ENCODE measurements at places on chromosomes 6 and 20.

GRCh38 chr6:157283900-157284737 lies 39.2 kb downstream of the TMEM242 start:
- DNase-seq = no peak

- no peak for DNase-seq
Measured at GRCh38 chr6:140372064-140372463, 997.6 kb upstream of the CITED2 start.

DNA sequence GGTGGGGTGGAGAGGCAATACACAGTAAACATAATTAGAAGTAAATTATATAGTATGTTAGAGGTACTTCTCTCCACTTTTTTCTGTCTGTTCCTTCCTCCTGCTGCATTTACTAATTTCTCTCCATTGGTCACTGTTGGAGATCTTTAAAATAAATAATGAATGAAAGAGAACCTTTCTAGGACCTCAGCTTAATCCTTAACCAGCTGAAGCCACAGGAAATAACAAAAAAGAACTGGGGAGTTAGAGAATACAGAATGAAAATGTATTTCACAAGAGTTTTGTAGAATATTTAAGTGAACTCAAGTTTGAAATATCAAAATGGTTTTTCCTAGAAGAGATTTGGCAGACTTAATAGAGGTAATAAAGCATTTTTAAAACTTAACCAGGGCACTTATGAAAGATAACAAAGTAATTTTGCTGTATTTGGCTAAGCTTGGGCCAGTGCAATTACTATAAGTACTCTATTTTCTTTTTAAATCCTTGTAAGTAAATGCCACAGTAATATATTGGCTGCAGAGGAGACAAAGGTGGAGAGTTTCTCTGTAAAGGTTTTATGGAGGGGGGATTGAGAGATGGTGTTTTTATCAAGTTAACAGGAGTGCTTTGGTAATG lies 405.0 kb downstream of the CDKAL1 start:
- no peak for DNase-seq

- no peak for DNase-seq
Measured at GRCh38 chr6:165206798-165207197, 102.6 kb downstream of the C6orf118 start.

GRCh38 chr6:130365166-130366106 lies at the start of gene TMEM200A:
TSS of gene TMEM200A (plus strand) at chr6:130366017. CDS start at chr6:130440423, 74,406 bp downstream.
- DNase-seq = peak; percentile 42

DNA sequence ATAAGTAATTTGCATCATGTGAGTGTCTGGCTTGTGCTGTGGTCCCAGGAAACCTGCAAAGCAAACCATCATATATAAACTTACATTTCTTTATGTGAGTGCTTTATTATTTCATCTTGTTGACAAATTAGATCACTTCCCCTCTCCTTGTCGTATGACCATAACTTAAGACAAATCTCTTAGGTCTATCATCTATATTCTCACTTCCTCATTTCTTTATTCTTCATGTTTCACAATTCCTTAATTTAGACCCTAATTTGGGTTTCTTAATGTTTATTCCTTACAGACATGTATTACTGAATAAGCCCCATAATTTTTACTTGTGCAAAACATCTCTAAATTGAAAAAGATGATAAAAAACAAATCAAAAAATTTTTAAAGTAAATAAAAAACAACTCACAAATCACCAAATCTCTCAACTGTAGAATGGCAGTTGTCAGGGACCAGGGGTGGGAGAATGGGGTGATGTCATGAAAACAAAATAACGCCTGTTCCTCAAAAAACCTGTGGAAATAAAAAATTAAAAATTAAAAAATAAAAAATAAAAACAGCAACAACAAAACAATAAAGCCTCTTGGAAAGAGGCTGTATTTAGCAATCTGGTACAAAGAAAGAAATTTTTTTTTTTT lies 49.5 kb upstream of the FBXO30 start:
- peak; percentile 32 for DNase-seq

DNA sequence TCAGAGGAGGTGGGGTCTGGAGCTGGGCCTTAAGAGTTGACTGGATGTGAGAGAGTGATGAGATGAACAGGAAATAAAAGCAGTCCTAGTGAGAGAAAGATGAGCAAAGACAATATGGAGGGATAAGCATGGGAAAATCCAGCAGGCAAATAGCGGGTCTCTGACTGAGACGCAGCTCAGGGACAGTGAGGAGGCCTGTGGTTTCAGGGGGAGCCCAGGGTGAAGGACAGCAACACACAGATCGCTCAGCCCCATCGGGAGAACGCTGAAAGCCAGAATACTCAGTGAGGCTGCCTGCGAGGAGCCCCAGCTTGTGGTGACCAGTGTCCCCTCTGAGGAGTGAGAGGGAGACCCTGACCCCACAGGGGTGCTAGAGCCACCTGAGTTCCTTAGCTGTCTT lies 16.8 kb upstream of the DCDC2 start:
- DNase-seq = no peak
